ENCODE measurements at places on chromosomes 3 and 15.
A peak's percentile ranks its signal among the peaks of the same experiment; 100 is the strongest.

DNA sequence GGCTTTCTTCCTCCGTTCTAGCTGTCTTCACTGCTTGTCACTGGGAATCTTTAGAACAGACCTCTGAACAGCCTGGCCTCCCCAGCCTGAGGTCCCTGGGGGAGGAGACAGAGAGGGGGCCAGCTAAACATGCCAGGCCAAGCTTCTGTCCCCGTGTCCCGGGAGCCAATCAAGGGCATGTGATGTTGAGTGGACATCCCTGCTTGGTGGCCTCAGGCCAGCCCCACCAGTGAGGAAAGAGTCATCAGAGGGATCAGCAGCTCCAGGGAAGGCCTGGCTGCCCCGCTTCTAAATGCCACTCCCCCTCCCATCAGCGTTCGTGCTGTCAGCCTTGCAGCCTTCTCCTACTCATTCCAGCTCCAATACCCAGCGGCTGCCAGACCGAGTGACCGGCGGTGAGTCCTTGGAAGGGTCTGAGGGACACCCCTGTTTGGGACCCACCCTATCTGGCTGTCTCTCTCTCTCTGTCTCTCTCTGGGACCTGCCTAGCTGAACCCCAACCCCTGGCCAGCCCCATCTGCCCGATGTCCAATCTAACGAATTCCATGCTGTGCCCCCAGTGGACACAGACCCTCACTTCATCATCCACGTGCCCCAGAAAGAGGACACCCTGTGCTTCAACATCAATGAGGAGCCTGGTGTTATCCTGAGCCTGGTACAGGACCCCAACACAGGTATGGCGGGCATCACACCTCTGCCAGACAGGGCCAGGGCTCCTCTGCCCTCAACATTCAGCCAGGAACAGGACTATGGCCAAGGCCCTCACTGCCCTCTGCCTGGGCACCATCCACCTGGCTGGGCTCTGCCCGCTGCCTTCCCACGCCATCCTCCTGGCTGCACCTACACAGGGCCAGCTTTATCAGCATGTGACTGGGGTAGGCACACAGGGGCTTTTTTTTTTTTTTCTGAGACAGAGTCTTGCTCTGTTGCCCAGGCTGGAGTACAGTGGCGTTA is 6.6 kb upstream of the ITIH3 start:
- no peak for DNase-seq

DNA sequence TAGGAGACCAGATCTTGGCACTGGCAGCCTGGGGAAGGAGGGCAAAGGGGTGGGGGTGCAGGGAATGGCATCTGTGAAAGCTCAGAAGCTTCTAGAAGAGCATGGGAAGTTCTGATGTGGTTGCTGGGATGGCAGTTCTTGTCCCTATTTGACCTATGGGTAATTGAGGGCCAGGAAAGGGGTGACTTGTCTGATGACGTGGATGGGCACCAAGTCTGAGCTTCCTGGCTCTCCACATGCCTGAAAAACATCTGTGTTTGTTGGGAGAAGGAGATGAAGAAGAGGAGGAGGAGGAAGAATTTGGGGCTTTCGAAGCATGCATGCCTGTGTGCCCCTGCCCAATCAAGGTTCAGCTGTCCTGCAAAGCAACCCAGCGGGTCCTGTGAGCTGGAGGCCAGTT is 158.8 kb downstream of the SMAD6 start:
- no peak for DNase-seq

GRCh38 chr3:46098319-46098761 is 71.1 kb upstream of the XCR1 start:
- DNase-seq = no peak

DNA sequence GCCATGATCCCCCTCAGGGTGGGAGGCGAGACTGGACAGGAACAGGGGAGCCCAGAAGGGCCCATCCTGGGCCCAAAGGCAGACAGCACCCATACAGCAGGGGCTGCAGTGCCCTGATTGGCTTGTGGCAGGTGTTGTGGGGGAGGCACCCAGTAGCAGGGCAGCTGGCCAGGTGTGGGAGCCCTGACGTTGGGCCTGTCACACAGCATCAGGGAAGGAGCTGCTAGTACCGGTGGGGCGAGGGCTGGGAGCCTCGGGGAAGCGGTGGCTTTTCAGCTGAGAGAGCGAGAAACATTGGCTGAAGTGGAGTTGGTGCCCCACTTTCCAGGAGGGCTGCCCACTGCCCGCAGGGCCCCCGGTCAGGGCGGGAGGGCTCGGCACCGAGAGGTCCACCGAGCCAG is 19.7 kb upstream of the CYP11A1 start:
- DNase-seq = no peak

GRCh38 chr3:183220828-183221227 is 32.2 kb upstream of the B3GNT5 start:
- no peak for DNase-seq

GRCh38 chr3:66227915-66228314 is 7.1 kb downstream of the SLC25A26 start:
- no peak for DNase-seq

DNA sequence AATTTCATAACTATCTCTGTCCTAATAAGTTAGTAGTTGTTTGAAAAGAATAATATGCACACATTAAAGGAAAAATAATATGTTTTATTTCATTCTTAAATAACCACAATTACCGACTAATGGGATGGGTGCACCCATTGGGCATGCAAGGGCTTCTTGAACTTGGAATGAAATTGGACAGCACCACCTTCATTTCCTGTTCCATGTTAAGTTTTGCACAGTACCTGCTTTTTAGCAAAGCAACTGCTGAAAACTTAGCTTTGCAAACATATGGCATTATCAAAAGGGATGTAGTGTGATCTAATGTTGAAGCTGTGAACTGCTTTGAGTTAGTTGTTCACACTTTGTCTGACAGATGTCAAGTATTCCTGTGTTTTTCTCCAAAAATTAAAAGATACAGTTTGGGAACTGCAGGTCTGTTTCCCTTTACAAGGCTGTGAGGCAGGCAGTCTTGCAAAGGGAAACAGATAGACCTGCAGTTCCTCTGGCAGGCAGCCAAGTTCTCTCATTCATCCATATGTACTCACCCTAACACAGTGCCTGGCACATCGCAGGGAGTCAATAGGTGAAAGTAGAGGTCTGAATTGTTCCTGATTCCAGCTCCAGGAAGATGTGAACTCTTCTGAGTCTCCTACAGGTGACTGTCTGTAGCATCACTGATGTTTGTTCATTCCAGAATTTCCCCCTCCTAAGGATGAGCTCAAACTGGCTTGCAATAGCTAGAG is 64.3 kb upstream of the GOLGA8B start:
- peak; percentile 39 for DNase-seq
